Hematopoietic multipotent progenitor cell treated with erythropoietin and hydrocortisone succinate and interleukin-3 and kit ligand, for 6 days (in vitro differentiated cells): ENCODE measurements at places on chromosomes 7 and 10.

DNA sequence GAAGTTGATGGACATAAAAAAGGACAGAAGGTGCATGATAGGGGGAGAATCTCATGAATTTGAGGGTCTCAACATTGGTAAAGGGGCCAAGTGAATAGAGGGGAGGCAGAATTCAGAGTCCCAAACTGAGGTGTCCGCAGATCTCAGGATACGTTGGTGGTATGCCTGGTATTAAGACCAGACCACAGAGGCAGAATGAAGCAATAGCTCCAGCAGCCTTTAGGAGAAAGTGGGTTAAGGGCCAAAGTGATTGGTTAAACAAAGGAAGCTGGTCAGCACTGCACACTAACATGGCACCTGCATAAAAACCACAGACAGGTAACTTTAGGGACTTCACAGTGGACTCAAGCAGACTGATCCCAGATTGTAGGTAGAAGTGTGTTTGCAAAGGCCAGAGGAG lies 37.5 kb downstream of the MEST start:
- DNase-seq = no peak

DNA sequence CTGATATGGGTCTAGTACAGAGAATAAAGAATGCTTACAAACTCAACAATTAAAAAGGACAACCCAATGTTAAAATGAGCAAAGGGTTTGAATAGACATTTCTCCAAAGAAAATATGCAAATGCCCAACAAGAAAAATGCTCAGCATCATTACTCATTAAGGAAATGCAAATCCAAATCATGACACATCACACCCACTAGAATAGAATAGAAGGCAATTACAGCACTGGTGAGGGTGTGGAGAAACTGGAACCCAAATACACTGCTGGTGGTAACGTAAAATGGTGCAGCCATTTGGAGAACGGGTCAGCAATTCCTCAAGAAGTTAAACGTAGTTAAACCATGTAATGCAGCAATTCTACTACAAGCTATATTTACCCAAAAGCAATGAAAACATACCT lies 53.8 kb downstream of the KDM7A start:
- DNase-seq = no peak

DNA sequence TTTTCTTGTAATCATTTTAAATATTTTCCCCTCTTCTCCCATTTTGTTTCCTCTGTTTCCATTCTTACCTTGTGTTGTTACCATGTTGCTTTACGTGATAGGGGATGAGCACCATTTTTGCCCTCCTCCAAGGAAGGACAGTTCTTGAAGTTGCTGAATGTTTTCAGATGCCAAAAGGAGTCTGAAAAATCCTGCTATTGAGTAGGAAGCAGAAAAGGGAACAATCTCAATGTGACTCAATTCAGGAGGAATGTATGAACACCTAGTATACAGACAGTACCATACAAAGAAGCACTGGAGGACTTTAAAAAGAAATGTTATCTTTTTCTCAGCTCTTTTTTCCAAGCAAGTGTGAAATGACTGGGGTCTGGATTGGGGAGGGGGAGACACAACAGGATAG lies 5.1 kb upstream of the NAMPT start:
- no peak for DNase-seq

- DNase-seq = no peak
Measured at GRCh38 chr7:71618278-71618677, 486.3 kb downstream of the GALNT17 start.

DNA sequence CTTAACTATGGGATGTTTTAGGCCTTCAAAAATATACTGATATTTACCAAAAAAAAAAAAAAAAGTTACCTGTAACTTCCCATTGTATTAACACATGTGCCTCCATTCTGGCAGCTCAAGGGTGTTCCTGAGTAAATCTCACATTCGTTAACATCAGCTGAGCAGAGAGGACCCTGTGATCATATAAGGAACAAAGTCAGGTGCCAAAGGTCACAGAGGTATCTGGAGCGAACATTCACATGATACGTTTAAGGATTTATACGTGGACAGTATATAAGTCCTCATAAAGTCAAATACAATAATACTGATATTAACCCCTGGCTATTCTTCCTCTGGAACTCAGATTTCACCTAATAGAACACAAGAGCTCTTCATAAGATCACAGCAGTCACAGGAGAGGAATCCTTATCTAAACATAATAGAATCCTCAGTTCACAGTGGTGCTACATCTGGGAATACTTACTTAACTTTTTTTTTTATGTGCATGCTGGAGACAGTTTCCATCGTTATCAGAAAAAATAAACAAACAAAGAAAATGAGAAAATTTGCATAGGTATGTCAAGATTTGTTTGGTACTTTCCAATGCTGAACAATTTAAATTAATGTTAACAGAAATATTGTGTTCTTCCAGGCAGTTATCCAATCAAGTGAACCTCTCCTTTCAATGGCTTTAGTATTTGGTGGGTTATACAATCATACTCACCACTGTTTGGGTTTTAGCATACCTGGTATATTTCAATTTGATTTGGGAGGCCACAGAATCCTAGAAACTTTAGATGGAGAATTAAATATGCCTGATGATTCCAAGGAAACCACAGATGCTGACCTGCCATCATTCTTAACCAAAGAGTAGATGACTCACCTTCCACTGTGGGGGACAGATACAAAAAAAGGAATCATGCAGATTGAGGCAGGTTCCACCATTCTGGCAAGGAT lies 6.6 kb downstream of the CUBN start:
- no peak for DNase-seq

DNA sequence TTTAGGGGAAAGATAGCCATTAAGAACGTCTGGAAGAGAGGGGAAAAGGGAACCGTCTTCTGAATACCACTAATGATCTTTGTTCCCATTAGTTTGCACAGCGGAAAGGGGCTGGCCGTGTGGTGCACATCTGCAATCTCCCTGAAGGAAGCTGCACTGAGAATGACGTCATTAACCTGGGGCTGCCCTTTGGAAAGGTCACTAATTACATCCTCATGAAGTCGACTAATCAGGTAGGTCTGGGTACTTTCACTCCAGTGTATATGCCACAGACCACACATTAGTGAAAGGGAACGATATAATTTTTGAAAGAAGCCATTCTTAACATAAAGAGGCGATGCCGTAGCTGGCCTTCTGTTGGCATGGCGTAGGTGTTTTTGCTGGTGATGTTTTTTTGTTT lies 74.3 kb upstream of the PDCD4 start:
- no peak for DNase-seq

DNA sequence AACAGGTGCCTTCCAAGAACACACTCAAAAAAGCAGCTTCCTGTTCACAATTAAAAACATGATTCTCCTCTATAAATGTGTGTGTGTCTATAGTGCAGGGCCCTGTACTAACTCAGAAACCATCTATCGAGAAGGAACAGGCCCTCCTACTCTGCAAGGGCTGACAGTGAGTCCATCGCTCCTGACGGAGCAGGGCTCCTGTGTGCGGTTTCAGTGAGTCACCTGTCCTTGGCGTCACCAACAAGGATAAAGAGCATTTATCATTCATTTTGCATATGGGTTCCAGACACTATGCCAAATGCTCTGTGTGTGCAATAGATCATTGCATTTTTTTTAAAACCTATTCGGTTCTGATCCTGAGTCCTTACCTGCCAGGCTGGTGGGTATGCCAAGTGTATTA lies 63.7 kb downstream of the TACC2 start:
- DNase-seq = no peak

GRCh38 chr10:130739016-130739756 lies 572.3 kb downstream of the TCERG1L start:
- DNase-seq = no peak

DNA sequence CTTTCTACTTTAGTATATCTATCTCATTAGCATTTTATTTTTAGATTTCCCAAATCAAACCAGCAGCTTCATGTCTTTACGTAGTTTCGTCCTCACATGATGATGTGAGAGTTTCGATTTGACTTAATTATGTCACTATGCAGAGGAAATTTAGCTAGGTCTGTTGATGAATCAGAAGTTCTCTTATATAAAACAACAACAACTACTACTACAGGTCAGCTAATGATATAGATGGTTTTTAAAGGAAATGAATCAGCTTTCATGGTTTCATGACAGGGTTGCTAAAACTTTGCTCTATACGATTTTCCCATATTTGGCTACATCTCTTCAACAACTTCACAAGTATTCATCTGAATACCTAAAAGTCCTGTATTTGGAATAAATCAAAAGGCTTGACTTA lies 28.6 kb downstream of the JAZF1 start:
- no peak for DNase-seq
